ENCODE measurements at places on chromosomes 5 and 9.

DNA sequence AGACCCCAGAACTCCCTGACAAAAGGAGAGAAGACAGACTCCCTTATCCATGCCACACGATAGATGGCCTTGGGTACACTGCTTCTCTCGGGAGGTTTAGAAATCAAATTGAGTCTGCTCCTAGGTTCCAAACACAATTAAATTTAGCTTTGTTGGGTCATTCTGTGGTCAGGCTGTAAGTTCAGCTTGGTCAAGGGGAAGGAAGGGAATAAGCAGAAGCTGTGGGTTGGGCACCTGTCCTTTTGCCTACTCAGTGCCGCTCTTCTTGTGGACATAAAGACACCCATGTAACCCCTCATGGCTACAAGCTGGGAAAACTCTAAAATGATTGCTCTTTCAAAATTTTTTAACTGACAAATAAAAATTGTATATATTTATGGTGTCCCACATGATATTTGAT is 19.1 kb upstream of the AK3 start:
- peaks cover 5% of the 10 kb centered on the region for H3K4me1 ChIP-seq
- no peak overlapping the region for H3K4me3 ChIP-seq
- DNase-seq, result no peak
- H3K27ac ChIP-seq, result no peak overlapping the region
- peaks cover 2% of the 10 kb centered on the region for H3K36me3 ChIP-seq

DNA sequence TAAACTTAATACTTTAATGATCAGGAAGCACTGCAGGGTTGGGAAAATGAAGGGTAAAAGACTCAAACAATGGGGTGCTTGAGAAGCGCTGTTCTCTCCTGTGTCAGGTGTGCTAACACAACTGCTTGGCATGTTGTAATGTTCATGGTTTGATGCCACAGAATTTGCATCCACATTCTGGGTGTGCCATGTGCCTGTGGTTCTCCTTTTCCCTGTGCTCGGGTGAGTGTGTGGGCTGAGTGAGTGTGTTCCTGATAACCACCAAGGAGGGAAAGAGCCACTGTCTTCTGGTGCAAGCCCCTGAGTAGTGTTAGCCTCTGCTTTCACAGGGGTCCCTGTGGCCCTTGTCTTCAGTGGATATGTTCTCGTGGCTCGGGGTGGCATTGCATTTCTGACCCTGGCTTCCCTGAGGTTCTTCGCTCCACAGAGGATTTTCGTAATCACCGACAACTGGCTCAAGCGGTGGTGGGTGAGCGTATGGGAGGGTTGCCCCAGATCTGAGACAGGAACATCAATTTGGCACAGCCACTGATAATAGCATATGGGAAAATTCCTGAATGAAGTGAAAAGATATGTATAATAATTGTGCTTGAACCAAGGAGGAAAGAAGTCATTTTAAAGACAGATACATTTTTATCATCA is 102.0 kb downstream of the MVB12B start:
- peaks cover 7% of the 10 kb centered on the region for H3K36me3 ChIP-seq
- DNase-seq, result no peak
- peak overlapping the region; percentile 6 for H3K27ac ChIP-seq
- H3K27me3 ChIP-seq, result no peaks in the 10 kb centered on the region

GRCh38 chr9:38018958-38019602 is 49.9 kb downstream of the SHB start:
- no peaks in the 10 kb centered on the region for H3K36me3 ChIP-seq
- DNase-seq, result no peak
- H3K27me3 ChIP-seq, result peaks cover 26% of the 10 kb centered on the region
- no peak overlapping the region for H3K27ac ChIP-seq
- no peaks in the 10 kb centered on the region for H3K4me1 ChIP-seq

GRCh38 chr9:86955561-86955960 is 8.3 kb upstream of the GAS1 start:
- no peak for DNase-seq
- H3K4me3 ChIP-seq, result no peak overlapping the region
- peaks cover 54% of the 10 kb centered on the region for H3K27me3 ChIP-seq
- H3K4me1 ChIP-seq, result no peaks in the 10 kb centered on the region

DNA sequence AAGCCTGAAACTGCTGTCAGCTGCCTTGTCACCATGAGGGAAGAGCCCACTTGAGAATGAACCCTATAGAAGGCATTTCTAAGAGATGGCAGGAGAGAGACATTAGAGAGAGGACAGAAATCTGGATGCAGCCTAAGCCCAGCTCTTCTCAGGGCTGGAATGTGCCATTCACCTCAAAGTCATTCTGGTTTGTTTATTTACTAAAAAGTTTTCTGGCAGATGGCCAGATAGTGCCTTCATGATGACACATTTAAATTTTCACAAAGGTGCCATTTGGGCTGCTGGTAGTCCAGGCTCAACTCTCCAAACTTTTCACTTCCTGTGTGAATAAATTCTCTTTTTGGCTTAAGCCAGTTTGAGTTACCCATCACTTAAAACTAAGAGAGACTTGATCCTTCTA is 144.6 kb upstream of the ZNF366 start:
- no peak for DNase-seq
- peaks cover 34% of the 10 kb centered on the region for H3K27me3 ChIP-seq
- H3K4me1 ChIP-seq, result no peaks in the 10 kb centered on the region
- H3K4me3 ChIP-seq, result no peak overlapping the region
- H3K27ac ChIP-seq, result no peak overlapping the region
- H3K36me3 ChIP-seq, result no peaks in the 10 kb centered on the region

DNA sequence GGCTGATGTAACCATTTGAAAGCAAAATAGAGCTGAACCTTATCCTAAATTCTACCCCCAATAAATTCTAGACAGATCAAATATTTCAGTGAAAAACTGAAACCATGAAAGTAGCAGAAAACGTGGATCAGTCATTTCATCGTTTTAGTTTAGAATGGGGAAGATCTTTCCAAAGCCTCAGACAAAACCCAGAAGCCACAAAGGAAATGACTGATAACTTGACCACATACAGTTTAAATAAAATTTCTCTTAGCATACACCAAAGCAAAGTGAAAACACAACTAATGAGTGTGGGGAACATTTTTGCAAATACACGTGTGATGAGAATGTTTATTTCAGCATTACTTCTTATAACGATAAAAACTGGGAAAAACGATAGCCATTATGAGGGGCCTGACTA is 284.8 kb downstream of the ADGRV1 start:
- peak overlapping the region; percentile 13 for H3K4me3 ChIP-seq
- H3K36me3 ChIP-seq, result peaks cover 5% of the 10 kb centered on the region
- no peaks in the 10 kb centered on the region for H3K4me1 ChIP-seq
- H3K27me3 ChIP-seq, result peaks cover 34% of the 10 kb centered on the region
- H3K27ac ChIP-seq, result no peak overlapping the region

DNA sequence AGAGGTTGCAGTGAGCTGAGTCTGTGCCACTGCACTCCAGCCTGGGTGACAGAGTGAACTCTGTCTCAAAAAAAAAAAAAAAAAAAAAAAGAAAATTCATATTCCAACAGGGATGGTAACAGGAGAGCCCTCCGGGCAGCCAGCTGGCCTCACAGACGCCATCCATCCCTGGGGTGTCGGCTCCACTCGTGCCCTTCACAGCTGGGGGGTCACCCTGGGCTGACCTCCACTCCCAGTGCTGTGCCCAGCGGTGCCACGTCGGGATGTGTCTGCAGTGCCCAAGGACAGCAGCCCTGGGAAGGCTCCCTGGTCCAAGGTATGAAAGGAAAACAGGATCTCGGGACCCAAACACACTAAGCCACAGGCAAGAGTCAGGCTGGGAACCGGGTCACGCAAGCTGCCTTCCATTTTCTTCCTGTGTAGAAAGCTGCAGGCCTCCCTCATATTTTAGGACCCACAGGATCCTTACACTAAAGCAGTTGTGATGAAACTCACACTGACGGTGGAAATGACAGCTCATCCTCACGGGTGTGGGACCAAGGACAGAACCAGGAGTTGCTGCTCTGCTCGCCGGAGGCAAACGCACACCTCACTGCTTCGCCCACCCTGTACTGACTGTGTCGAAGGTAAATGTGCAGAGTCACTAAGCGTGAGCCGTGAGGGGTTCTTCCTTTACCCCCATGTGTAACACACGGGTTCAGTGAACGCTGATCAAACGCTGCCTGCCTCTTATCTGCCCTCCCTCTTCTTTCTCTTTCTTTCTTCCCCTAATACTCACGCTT is 5.3 kb downstream of the SLC12A7 start:
- peaks cover 4% of the 10 kb centered on the region for H3K36me3 ChIP-seq
- H3K4me1 ChIP-seq, result peaks cover 59% of the 10 kb centered on the region
- peak overlapping the region; percentile 94 for H3K4me3 ChIP-seq
- no peaks in the 10 kb centered on the region for H3K27me3 ChIP-seq

DNA sequence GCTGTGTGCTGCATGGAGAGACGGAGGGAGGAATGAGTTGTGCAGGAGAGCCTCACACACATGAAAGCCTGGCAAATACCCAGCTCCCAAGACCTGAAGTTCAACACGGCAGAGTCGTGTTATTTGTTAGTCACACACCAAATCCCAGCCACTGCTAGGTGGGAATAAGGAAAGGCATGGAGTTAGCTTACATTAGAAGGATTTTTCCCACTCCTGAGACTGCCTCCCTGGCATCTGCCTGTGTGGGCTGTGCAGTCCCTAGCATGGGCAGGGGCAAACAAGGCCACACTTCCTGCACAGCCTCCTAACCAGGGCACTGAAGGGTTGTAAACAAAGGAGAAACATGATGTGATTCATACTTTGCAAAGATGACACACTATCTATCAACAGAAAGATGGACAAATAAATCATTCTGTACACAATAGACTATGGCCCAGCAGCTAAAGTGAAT is 306.8 kb downstream of the SPOCK1 start:
- H3K4me3 ChIP-seq, result no peak overlapping the region
- no peaks in the 10 kb centered on the region for H3K4me1 ChIP-seq
- peaks cover 14% of the 10 kb centered on the region for H3K27me3 ChIP-seq
- H3K36me3 ChIP-seq, result no peaks in the 10 kb centered on the region
- no peak for DNase-seq

DNA sequence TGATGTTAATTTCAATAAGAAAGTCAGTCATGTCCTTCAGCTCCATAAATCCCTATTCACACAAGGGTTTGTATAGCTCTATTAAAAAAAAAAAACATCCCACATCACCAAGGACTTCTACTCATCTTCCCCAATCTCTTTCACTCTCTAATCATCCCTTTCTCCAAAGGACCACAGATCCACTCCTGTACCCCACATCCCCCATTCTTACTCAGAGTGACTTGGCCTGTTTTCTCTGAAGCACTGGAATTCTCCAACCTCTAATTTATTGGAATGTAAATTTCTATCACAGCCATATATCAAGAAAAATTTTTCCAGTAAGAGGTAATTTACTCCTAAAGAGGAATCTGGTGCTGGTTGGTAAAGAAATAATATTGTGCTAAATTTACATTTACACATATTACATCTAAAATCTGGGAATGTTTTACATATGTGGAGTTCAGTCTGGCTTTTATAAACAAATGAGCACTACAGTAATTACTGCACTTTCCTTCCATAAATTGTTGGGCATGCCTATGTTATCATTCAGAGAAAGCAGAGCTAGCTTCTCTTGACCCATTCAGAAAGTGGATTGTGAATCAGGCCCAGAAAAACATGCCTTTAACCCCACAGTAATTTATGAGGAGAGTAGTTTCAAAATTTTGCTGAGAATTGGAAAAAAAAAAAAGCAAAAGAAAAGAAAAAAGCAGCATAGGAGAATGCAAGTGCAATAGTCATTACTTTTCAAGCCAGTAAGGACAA is 399.5 kb upstream of the TNC start:
- H3K27me3 ChIP-seq, result peaks cover 46% of the 10 kb centered on the region
- DNase-seq, result no peak
- H3K36me3 ChIP-seq, result peaks cover 2% of the 10 kb centered on the region
- no peak overlapping the region for H3K27ac ChIP-seq

GRCh38 chr9:35906923-35907699 is 1.1 kb downstream of the HRCT1 start:
- H3K36me3 ChIP-seq, result no peaks in the 10 kb centered on the region
- H3K4me1 ChIP-seq, result peaks cover 50% of the 10 kb centered on the region
- peak overlapping the region; percentile 31 for H3K4me3 ChIP-seq
- no peak for DNase-seq
- H3K27me3 ChIP-seq, result no peaks in the 10 kb centered on the region

- no peak overlapping the region for H3K4me3 ChIP-seq
- no peaks in the 10 kb centered on the region for H3K36me3 ChIP-seq
- H3K4me1 ChIP-seq, result no peaks in the 10 kb centered on the region
- H3K27me3 ChIP-seq, result no peaks in the 10 kb centered on the region
- H3K27ac ChIP-seq, result no peak overlapping the region
- no peak for DNase-seq
Observed at GRCh38 chr5:31096238-31096865, 97.1 kb upstream of the CDH6 start.

- DNase-seq, result no peak
- H3K4me3 ChIP-seq, result no peak overlapping the region
- no peaks in the 10 kb centered on the region for H3K36me3 ChIP-seq
- H3K4me1 ChIP-seq, result peaks cover 3% of the 10 kb centered on the region
- peaks cover 13% of the 10 kb centered on the region for H3K27me3 ChIP-seq
Observed at GRCh38 chr5:141507387-141508091, 18.7 kb downstream of the PCDHGC5 start.

DNA sequence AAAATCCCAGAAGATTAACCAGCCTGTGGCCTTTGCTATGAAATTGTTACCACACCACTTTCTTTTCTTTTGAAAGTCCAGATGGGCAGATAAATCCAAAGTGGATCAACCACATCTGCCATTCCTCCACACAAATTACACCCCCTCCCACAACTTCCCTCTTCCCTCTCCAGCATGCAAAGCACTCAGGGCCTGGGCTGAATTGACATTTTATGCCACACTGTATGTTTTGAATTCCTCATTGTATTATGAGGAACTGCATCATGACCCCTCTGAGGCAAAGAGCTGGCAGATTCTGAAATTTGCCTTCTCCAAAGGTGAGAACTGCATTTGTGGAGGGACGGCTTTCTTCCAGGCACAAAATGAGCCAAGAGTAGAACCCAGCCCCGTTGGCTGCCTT is 589.2 kb upstream of the KLF4 start:
- H3K27ac ChIP-seq, result no peak overlapping the region
- H3K4me1 ChIP-seq, result no peaks in the 10 kb centered on the region
- no peak overlapping the region for H3K4me3 ChIP-seq
- DNase-seq, result no peak
